Activated naive CD4-positive, alpha-beta T cell (primary cell): ENCODE measurements at places on chromosomes 7 and 10.

DNA sequence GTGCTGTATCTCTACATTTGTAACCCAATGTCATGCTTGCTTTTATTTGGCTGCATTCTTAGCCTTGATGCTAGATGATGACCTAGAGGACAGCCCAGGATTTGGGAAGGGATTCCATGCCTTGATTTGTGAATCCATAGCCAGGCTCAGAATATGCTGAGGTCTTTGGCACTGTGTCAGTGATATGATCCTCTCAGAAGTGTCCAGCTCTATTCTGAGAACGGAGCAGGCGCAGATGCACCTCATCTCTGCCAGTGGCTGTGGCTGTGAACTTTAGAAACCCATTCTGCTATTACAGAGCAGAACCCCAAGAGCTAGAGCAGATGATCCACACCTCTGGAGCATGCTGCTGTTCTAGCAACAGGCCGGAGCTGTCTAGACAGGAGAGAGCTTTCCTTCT, 212.8 kb downstream of the TRIL start:
- no peak for DNase-seq

- no peak for DNase-seq
Observed at GRCh38 chr7:48734695-48735406, 189.5 kb upstream of the CDC14C start.

- no peak for DNase-seq
Observed at GRCh38 chr10:114045136-114046086, 1.7 kb downstream of the ADRB1 start.

DNA sequence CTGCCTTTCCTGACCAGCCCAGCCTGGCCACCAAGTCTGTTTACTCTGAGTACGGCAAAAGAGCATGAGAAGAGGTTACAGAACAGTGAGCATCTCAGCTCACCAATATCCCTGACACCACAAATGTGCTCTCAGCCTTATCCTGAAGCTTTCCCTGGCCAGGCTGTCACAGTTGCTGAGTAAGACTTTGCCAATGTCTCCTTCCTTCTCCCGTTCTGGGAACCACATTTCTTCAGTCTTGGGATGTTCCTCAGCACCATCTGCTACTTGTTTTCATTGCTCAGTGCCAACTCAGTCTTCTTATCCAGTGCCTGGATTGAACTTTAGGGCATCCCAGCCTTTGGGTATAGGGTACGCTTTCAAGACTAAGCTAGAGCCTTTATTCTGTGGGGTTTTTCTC, 7.1 kb upstream of the KCNIP2 start:
- DNase-seq = no peak

GRCh38 chr7:33554576-33554975, 350.8 kb upstream of the BMPER start:
- no peak for DNase-seq

DNA sequence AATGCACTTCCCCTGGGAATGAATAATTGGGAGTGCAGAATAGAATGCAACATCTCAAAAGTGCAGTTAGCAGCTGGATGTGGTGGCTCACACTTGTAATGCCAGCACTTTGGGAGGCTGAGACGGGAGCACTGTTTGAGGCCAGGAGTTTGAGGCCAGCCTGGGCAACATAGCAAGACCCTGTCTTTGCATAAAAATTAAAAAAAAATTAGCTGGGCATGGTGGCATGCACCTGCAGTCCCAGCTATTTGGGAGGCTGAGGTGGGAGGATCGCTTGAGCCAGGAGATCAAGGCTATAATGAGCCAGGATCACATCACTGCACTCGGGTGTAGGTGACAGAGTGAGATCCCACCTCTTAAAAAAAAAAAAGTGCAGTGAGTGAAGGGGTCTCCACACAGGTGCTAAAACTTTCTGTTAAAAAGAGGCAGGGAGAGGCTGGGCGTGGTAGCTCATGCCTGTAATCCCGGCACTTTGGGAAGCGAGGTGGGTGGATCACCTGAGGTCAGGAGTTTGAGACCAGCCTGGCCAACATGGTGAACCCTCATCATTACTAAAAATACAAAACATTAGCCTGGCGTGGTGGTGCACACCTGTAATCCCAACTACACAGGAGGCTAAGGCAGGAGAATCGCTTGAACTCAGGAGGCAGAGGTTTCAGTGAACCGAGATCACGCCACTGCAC, 13.5 kb upstream of the ZMIZ1 start:
- no peak for DNase-seq

- peak; percentile 16 for DNase-seq
Observed at GRCh38 chr10:45470098-45471012, 96.3 kb downstream of the ALOX5 start.

- DNase-seq = no peak
Observed at GRCh38 chr7:141562543-141562942, 11.3 kb downstream of the AGK start.

- no peak for DNase-seq
Observed at GRCh38 chr7:40506158-40506557, 371.4 kb downstream of the SUGCT start.

DNA sequence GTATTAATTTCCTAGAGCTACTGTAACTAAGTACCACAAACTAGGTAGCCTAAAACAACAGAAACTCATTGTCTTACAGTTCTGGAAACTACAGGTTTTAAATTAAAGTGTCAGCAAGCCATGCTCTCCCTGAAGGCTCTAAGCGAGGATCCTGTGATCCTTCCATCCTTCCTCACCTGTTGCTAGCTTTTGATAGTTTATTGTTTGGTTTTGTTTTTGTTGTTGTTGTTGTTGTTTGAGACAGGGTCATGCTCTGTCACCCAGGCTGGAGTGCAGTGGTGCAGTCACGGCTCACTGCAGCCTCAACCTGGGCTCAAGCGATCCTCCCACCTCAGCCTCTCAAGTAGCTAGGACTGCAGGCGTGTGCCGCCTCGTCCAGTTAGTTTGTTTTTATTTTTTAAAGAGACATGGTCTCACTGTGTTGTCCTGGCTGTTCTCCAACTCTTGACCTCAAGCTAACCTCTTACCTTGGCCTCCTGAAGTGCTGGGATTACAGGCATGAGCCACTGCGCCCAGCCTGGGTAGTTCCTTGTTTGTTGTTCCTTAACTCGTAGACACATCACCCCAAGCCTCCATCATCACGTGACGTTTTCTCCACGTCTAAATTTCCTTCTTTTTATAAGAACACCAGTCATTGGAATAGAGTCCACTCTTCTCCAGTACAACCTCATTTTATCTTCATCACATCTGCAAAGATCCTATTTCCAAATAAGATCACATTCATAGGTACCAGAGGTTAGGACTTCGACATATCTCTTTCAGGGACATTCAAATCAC, 109.1 kb downstream of the AKR1D1 start:
- DNase-seq = no peak

DNA sequence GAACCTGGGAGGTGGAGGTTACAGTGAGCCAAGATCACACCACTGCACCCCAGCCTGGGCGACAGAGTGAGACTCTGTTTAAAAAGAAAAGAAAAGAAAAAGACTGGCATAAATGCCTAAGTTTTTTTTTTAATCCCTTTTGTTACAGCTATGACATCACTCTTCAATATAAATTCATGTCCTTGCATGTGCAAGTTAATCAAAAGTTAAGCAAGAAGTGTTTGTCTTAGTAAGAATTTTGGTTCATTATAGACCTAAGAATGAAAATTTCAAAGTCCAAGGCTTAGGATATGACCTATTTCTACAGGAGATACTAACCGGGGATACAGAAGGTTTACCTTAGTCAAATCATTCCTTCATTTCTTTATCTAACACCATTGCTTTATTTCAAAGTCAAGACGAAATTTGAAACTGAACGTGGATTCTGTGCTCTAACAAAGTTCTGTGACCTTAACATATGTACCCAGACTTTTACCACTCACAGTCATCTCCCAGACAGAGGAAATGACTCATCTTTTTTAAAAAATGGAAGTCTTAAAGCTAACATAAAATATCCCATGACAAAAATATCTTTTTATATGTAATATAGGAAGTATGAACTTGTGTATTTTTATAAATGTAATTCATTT, 29.3 kb upstream of the ITGB8 start:
- DNase-seq = no peak

- DNase-seq = no peak
Observed at GRCh38 chr10:6135039-6135438, 46.2 kb downstream of the RBM17 start.

- DNase-seq = no peak
Observed at GRCh38 chr7:55343860-55344606, 21.1 kb upstream of the LANCL2 start.

- no peak for DNase-seq
Observed at GRCh38 chr7:16637379-16637778, 8.2 kb downstream of the ANKMY2 start.

DNA sequence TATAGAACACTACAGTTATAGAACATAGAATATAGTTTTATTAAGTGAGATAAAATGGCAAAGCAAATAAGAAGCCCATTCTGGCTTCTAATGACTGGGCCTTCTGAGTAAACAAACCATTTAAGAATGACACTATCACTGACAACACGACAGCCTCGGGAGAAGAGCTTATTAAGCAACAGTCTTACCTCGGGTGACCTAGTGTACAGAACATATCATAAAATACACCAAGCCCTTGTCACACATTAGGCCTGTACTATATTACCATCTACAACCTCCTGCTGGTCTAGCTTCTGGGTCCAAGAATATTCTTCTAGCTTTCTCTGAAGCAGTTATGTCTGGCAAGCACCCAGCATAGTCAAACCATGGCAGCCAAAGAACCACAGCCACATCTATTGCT, 32.0 kb downstream of the CCDC186 start:
- DNase-seq = no peak

DNA sequence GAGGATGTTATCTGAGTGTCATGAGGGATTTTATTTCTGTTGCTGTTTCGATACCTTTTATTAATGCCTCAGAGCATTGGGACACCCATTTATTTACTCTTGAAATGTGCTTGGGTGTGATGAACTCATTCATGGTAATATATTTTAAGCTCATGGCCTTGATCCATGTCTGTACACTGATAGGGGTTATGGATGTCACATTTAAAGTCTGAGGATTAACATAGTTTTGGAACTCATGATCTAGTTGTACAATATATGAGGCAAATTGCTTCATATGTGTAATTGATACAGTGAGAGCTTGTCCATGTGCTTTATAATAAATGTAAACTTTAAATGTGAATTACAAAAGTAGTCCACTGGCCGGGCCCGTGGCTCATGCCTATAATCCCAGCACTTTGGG, 23.0 kb upstream of the ZRANB1 start:
- no peak for DNase-seq

DNA sequence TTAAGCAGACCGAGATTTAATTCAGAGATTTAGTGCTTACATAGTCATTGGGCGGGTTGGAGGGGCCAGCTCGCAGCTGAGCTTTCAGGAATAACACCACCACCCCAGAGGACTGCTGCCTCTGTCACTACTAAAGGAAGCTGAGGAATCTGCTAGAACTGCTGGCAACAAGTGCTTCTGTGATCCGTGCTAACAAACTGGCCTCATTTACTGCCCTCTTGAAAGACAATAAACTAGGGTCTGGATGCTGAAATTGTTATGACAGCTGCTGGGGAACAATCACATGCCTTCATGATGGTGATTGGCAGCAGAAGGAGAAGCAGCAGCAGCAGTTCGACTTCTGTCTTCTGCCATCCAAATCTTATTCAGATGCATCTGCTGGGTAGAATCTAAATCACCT, 285.5 kb upstream of the TAC1 start:
- no peak for DNase-seq

- DNase-seq = no peak
Observed at GRCh38 chr7:66167773-66168387, 37.3 kb upstream of the TPST1 start.

GRCh38 chr10:110372656-110373055, 67.9 kb upstream of the SMNDC1 start:
- DNase-seq = no peak

DNA sequence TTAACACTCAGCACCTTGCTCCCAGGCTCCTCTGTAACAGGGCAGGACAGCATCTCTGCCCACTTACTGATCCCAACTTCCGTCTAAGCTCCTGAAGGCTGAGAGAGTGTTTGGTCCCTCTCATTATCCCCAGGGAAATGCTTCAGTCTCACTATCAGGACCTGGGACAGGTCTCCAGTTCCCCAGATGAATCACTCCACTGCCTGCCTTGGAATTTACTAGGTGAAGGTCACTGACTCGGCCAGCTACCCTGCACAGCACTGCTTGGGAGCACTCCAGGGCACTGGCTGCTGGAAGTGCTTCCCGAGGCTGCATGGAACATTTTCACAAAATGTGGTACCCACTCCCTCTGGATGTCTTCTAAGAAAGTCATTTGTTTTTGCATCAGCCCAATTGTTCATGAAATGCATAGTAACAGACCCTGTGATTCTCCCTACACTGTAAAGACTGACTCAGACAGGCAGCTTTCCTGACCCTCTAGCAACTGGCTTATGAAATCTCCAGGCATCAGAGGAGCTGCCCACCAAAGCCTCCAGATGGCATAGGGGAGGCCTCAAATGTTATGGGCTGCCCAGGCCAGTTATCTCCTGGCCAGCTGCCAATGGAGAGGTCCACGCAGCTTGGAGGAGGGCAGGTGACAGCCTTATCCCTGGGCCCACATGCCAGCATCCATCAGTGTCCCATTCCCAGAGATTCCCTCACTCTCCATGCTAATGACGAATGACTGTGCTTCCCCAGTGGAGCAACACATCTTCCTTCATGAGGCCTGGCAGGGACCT, 89.1 kb downstream of the GFRA1 start:
- no peak for DNase-seq

DNA sequence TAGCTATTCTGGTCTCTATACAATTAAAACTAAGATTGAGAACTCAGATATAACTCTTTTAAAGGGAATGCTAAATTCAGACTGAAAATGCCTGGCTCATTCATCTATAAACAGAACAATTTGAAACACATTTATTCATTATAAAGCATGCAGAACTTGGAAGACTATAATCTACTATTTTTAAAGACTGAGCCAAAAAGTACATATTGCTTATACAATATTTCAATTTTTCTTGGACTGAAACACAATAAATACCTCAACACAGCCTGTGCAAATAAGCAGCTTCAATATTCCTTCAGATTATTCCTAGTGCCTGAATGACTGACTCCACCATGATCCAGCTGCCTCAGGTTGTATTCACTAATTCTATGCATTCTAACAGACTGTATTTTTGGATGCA, 15.5 kb upstream of the PHYH start:
- DNase-seq = no peak

- no peak for DNase-seq
Observed at GRCh38 chr10:94218493-94219183, 144.1 kb downstream of the NOC3L start.

GRCh38 chr7:106045586-106045985, 66.5 kb downstream of the SYPL1 start:
- DNase-seq = no peak
